Femur (tissue), 1 donor: ENCODE measurements at places on chromosomes 1 and 21.

DNA sequence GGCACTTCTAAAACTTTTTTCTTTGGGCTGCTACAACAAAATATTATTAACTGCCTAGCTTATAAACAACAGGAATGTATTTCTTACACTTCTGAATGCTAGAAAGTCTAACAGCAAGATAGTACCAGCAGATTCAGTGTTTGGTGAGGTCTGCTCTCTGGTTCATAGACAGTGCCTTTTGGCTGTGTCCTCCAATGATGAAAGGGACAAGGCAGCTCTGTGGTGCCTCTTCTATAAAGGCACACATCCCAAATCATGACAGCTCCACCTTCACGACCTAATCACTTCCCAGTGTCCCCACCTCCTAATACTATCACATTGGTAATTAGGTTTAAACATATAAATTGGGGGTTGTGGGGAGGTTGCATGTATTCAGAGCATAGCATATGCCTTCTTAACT, 9.5 kb downstream of the CFH start:
- no peak for DNase-seq

DNA sequence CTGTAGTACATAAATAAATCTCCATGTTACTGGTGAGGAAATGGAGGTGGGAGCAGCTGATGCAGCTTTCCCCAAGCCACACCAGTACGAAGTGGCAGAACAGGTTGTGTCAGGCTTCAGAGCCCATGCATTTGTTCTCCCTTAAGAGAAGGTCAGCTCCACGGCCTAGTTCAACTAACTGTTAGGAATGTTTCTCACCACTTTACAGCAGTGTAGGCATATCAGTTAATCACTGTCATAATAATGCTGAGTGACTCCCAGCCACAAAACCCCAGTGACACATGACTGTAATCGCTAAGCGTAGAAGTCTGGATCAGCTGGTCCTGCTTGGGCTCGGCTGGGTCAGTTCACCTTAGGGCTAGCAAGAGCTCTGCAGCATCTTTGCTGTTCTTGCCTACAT, 90.4 kb downstream of the VPS26C start:
- DNase-seq: no peak

DNA sequence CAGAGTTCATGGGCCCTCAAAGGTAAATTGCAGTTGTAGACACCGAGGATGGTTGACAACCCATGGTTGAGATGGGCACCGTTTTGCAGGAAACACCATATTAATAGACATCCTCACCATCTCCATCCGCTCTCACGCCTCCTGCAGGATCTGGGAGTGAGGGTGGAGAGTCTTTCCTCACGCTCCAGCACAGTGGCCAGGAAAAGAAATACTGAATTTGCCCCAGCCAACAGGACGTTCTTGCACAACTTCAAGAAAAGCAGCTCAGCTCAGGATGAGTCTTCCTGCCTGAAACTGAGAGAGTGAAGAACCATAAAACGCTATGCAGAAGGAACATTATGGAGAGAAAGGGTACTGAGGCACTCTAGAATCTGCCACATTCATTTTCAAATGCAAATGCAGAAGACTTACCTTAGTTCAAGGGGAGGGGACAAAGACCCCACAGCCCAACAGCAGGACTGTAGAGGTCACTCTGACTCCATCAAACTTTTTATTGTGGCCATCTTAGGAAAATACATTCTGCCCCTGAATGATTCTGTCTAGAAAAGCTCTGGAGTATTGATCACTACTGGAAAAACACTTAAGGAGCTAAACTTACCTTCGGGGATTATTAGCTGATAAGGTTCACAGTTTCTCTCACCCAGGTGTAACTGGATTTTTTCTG, 9.3 kb downstream of the SLAMF8 start:
- DNase-seq: no peak

DNA sequence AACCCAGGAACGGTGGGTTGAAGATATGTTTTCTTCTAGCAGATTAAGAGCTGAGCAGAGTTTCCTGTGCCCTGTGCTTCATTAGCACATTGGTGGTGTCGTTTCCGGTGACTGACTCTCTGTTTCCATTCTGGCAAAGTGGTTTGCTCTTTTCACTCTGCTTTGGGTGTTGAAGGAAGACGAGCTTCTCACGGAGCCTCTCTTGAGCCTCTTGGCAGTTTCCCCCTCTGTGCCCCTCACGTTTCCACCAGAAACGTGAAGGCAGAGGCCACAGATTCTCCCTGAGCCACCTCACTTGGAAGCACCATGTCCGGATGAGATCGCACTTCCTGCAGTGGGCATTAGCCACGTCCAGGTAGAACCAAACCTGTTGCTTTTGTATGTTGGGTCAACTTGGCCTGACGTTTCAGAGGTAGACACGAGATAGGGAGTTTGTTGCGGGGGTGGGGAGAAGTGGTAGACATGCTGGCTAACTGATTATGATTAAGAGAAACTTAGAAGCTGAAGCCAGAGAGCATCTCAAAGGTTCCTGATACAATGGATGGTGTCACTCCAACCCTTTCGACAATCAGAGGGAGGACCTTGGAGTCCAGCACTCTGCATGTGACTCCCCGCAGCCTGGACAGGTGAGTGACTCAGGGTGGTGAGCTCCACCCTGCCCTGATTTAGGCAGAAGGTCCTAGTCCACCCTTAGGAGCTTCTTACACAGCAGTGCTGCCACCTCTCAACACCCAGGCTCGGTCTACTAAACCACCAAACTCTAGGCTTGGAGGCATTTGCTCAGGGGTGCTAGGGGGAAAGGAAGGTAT, at the start of gene LAX1:
Gene LAX1 (plus strand): TSS at position 155 of the 809 bp plus-strand sequence. CDS start 383 bp downstream, at position 538.
- DNase-seq: no peak

GRCh38 chr1:22886211-22886610, 86.5 kb downstream of the LACTBL1 start:
- DNase-seq: no peak

- DNase-seq: no peak
These were observed 355.1 kb downstream of the NPHP4 start for GRCh38 chr1:5637171-5637570.

DNA sequence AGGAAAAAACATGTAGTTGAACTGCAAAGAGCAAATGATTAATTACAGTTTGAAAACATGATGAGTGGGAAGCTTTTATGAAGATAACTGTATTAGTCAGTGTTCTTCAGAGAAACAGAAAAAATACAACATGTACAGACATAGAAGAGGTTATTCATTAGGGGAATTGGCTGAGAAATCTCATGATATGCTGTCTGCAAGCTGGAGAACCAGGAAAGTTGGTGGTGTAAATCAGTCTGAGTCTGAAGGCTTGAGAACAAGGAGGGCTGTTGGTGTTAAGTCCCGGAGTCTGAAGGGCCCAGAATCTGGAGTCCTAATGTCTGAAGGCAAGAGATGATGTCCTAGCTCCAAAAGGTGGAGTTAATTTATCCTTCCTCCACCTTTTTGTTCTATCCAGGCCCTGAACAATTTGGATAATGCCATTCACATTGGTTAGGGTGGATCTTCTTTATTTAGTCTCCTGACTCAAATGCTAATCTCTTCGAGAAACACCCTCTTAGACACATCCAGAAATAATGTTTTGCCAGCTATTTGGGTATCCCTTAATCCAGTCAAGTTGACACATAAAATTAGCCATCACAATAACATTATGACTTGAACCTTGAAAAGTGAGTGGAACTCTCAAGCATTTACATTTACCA, 672.9 kb upstream of the PTBP2 start:
- DNase-seq: no peak

DNA sequence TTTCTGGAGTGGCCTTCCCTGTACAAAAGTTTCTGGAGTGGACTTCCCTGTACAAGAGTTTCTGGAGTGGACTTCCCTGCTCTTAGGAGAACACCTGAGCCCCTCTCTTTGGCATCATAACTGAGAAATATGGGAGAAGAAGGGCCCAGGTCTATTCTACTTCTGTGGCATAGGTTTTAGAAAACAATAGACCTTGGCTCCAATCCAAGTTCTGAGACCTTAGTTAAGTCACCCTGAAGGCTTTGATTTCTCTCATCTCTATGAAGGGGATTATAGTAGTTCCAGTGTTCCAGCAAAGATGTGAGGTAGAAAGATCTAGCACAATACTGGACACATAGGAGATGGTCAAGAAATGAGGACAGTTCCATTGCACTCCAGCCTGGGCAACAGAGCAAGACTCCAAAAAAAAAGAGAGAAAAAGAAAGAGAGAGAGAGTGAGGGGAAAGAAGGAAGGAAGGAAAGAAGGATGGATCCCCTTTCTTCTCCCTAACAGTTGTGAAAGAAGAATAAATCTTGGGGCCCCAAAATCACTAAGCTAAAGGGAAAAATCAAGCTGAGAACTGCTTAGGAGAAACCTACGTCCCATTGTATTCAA, 13.3 kb upstream of the EIF4G3 start:
- no peak for DNase-seq

DNA sequence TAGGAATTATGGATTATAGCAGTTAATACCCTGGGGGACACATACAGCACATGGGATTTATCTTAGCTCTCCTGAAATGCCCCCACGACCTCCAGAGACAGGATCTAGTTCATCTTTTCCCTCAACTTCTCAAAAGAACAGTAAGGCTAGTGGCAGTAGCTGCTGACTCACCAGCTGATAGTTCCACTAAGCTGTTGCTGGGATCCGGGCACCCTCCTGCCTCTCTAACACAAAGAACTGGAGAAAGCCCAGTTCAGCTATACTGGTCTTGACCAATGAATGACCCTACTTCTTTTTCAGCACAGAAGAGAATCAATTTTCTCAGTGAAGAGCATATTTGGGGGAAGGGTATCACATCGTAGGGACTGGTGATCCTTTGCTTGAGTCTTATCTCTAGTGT, 84.1 kb downstream of the PGBD5 start:
- no peak for DNase-seq

DNA sequence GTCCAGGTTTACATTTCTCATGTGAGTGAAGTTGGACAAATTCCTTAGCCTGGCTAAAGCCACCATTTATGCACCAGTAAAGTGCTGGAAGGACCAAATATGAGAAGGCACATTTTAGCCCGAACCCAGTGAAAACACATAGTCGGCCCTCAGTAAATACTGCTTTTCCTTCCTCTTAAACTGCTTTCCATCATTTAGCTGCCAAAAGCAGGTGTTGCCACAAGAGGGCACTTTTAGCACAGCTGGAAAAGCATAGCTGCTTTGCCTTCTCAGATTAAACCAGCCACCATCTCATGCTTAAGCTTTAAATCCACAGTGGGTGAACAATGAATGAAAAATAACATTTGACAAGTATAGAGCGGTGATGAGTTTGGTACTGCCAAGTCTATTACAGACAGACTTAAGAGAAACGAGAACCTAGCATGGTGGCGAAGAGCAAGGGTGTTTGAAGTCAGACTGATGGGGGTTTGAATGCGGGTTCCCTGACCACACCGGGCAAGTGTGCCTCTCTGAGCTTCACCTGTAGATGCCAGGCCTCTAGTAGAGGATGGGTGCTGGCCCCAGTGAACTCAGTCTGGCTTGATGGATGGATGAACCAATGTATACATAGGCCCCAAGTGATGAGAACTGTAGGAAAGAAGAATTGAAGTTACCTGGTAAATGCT, 57.8 kb downstream of the SLC35D1 start:
- DNase-seq: peak; percentile 76
